ENCODE measurements at places on chromosomes 4 and X.

DNA sequence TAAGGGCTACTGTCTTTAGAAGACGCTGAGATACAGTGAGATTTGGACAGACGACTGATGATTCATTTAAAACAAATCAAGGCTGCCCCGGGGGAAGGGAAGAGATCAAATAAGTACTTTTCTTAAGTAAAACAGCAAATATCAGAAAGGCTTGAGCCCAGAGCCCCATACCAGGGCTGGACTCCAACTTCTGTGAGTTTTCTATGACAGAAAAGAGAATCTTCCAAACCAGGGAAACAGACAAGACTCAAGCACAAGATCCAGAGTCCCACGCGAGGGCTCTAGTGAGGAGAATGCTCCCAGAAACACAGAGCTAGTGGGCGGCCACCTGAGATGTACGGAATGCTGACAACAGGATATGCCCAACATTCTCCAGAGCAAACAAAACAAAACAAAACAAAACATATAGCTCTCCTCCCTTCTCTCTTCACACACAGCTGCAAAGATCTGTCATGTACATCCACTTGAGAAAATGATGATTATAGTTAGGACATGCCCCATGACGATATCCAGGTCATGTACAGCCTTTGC is 13.1 kb downstream of the ACSL1 start:
- DNase-seq = no peak

DNA sequence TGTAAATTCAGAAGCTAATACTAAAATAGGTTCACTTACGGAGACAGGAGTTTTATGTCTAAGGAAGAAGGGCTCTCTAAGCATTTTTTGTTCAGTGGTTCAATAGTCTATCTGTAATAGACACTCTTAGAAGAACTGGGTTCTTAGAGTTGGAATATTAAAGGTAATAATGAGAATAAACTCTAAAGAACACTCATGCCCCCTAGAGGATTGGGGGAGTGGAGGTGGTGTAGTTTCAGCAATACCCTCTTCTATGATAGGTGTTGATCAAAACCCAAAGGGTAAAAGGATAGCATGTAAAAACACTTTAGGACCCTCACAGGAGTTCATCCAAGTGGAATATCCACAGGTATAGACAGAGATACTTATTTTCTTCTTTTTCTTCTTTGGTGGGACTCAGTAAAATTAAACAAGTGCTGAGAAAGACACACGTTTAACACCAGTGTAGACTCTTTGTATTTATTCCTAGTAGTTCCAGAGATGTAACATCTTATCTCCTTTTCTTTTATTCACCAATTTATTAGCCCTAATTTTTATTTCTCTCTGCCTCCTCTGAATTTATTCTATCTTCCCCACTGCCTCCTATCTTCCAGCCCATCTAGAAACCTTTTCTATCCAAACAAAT is 25.7 kb upstream of the MND1 start:
- no peak for DNase-seq

DNA sequence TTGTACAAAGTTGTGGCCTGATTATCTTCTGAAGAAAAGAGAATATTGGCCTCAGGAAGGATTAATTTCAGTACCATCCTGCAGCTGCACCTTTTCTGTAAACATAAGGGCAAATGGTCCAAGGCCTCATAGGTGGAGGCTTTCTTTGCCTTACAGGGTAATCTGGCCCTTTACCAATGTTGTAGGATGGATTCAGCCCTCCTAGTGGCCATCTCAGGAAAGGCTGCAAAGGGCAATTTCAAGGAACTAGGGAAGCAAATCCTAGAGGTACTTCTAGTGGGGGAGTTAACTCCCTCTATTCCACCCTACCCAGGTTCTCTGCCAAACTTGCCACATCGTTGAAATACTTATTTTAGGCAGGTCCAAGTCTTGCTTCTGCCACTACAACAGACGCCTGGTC is 57.6 kb downstream of the UGT2B11 start:
- DNase-seq = no peak

- no peak for DNase-seq
These were observed 92.6 kb downstream of the KDR start for GRCh38 chr4:55032788-55033187.

- DNase-seq = no peak
These were observed 12.1 kb upstream of the TENM3 start for GRCh38 chr4:182231080-182231479.

GRCh38 chrX:77731821-77732419 is 54.1 kb downstream of the ATRX start:
- no peak for DNase-seq

DNA sequence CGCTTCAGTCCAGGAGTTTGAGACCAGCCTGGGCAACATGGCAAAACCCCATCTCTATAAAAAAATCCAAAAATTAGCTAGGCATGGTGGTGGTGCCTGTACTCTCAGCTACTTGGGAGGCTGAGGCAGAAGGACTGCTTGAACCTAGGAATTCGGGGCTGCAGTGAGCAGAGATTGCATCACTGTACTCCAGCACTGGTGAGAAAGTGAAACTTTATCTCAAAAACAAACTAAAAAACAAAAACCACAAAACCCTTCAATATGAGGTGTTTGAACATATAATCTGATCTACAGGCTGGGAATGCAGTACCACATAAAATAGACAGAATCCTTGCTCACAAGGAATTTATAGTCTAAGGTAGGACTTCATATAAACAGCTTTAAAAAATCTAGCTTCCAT is 103.9 kb downstream of the PDS5A start:
- DNase-seq = no peak

GRCh38 chr4:76779740-76780459 is 118.0 kb downstream of the SOWAHB start:
- no peak for DNase-seq

GRCh38 chrX:84182516-84182915 is 5.5 kb downstream of the RPS6KA6 start:
- DNase-seq = no peak
